Placental pericyte (primary cell): ENCODE measurements at places on chromosomes 4 and X. TPM values are rescaled to one million over a fixed set of nuclear protein-coding genes. Genes with fewer than 3 reads are reported as not detected.

Gene PLA2G12A
- 10.7 and 50.7 TPM in 2 replicates for total RNA-seq

Gene POU4F2
- total RNA-seq: not detected in 2 replicates

Gene TLR6
- 1.1 and 5.4 TPM in 2 replicates for total RNA-seq

Gene FHIP1A
- under 0.01 and 0.14 TPM in 2 replicates for total RNA-seq

Gene ADH5
- total RNA-seq: 151 and 184 TPM in 2 replicates

Gene WAS
- total RNA-seq: 0.14 TPM in 1 of 2 replicates, not detected in the other

Gene TEX13D
- total RNA-seq: not detected in 2 replicates

Gene GTPBP6
- total RNA-seq: 54.3 and 56.5 TPM in 2 replicates

Gene IQCM
- total RNA-seq: not detected in 2 replicates

Gene MAGEA12
- not detected in 2 replicates for total RNA-seq

Gene MGST2
- 5.9 and 12.6 TPM in 2 replicates for total RNA-seq
